ENCODE measurements at places on chromosomes 12 and 14.

DNA sequence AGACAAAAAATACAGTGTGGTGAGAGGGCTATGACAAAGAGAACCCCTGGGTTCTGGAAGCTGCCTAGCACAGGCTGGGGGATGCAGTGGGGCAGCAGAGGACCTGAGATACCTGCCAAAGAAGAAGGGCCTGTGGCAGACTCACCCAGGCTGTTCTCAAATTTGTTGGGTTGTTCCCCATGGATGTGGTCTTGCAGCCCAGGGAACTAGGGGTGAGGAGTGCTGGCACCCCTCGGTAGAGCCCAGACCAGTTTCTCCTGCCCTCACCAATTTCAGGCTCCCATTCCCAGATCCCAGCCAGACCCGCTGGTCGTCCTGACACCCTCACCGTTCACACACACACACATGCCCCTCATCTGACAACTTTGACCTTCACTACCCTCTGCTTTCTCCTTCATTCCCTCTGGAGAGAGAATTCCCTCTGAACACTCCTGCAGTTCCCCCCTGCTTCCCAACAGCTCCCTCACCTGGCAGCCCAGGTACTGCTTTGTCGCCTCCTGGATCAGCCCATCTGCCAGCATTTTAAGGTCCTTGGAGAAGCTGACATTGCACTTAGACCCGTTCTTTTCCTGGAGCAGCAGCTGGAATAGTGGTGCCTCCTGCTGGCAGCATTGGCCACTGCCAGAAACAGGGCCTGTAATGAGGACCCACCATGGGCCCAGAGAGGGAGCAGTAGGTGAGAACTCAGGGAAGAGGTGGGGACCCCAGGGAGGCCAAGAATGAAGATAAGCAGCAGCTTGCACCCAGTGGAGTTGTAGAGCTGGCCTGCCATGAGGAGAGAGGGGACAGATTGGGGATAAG lies 5.9 kb upstream of the GDF11 start:
- peak; percentile 65 for DNase-seq

DNA sequence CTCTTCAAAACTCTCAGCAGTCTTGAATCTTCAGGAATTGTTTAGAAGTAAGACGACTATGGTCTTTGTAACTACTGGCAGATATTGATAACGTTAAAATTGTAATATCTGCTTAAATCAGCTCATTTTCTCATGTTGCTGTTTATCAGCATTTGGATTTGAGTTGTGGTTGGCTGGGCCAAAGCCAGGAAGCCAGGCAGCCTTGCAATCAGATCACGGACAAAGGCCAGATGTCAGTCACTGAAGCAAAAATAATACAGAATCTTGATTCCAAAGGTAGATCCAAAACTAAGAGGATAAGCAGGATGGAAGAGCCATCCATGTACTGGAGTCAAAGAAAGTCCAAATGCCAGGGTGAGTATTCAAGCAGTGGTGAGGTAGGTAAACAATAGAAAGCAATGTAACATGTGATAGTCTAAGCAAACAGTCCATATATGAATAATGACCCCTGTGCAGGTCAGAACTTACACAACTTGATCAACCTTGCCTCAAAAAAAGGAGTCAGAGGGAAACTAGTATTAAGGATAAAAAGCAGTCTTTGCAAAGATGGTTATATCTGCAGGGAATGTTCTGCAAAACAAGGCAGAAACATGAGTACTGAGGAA lies 95.8 kb upstream of the RAP1B start:
- no peak for DNase-seq

- DNase-seq: peak; percentile 49
Measured at GRCh38 chr12:53231921-53232645, at the start of gene RARG. RARG (minus strand) TSS chr12:53232209; CDS start chr12:53227545, 4,664 bp downstream.

GRCh38 chr12:6205144-6205539 lies 4.9 kb downstream of the CD9 start:
- DNase-seq: no peak

GRCh38 chr12:21169878-21170472 lies 39.0 kb downstream of the SLCO1B1 start:
- peak; percentile 40 for DNase-seq

- DNase-seq: no peak
Measured at GRCh38 chr14:99808154-99808505, 14.9 kb downstream of the EML1 start.

DNA sequence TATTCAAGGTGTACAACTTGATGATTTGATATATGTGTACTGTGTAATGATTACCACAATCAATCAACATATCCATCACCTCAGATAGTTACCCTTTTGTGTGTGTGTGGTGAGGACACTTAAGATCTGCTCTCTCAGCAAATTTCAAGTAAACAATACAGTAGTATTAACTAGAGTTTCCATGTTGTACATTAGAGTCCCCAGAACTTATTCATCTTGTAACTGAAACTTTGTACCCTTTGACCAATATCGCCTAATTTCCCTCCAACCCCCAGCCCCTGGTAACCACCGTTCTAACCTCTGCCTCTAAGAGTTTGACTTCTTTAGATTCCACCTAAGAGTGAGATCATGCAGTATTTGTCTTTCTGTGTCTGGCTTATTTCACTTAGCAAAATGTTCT lies 12.1 kb downstream of the ADCK1 start:
- DNase-seq: no peak

GRCh38 chr12:104888892-104889291 lies 69.2 kb downstream of the SLC41A2 start:
- DNase-seq: no peak

DNA sequence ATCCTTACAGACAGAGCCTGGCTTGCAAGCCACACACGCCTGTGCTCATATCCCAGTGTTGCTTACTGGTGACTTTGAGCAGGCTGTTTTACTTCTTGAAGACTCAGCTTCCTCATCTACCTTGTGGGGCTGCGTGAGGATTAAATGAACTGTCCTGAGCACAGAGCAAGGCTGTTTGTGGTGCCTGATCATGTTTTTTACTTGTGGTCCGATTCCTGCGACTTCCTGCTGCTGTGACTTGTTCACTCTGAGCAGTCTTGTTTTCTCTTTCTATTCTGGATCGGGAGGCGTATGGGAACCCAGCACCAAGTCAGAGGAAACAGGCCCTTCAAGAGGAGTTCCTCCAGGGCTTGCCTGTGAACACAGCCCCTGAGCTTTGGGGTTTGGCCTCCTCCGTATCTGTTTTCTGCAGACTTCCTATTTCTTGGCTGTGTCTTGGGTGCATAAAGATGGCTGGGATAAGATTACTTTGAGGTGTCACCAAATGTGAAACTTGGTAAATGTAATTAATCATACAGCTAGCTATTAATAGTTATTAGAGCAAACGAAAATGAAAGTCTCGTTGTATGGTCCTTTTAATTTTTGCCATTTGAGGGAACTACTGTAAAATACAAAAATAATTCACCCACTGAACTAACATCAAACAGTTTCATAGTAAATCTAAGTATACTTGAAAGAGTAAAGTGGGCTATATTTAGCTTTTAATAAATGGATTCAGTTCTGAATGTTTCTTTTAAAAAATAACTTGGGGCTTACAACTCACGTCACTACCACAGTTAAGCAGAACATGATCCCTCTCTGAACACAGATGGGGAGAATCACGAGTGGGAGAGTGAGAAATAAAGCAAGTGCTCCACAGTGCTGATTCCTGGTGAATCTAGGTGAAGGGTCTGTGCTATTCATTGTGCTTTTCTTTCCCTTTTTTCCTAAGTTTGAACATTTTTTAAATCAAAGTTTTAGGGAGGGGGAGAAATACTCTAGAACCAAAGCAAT lies 251.5 kb downstream of the FOXN3 start:
- no peak for DNase-seq

DNA sequence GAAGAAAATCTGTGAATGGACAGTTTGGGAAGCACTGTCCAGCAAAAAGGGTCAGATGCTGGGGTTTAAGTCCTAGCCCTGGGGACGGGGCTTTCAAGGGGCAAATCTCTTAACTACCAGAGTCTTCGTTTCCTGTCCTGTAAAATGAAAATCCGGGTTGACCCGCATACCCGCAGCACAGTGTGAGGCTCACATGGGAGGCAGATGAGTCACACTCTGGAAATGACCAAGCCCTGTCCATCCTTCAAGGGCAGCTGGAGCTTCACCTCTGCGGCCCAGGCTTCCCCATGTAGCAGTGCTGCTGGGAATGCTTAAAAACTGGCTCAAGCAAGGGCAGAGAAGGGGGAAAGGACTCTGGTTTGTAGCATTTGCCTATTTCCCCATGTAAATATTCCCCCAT lies 19.0 kb downstream of the FAM181A start:
- no peak for DNase-seq

DNA sequence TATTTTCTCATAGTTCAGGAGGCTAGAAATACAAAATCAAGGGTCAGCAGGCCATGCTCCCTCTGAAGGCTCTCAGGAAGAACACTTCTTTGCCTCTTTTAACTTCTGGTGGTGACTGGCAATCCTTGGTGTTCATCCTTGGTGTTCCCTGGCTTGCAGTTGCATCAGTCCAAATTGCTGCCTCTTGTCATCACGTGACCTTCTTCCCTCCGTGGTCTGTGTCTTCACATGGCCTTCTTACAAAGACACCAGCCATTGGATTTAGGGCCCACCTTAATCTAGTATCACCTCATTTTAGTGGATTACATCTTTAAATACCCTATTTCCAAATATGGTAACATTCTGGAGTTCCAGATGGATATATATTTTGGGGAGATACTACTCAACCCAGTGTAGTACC lies 7.5 kb upstream of the LRRC9 start:
- no peak for DNase-seq

DNA sequence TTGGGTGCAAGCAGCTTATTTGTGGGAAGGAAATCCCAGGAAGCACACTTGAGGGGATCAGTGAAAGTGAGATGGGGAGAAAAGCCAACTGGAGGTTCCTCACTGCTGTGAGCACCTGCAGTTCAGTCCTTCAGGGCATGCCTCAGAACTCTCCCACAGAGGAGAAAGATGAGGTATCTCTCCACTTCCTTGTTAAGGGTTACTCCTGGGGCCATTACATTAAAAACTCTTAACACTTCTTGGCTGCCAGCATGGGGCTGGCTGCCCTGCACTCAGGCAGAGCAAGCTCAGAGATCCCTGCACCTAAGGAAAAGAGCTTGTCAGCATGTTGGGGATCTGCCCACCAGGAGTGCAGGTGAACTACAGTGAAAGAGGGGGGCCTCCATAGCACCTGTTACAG lies 28.8 kb downstream of the FERMT2 start:
- DNase-seq: no peak

DNA sequence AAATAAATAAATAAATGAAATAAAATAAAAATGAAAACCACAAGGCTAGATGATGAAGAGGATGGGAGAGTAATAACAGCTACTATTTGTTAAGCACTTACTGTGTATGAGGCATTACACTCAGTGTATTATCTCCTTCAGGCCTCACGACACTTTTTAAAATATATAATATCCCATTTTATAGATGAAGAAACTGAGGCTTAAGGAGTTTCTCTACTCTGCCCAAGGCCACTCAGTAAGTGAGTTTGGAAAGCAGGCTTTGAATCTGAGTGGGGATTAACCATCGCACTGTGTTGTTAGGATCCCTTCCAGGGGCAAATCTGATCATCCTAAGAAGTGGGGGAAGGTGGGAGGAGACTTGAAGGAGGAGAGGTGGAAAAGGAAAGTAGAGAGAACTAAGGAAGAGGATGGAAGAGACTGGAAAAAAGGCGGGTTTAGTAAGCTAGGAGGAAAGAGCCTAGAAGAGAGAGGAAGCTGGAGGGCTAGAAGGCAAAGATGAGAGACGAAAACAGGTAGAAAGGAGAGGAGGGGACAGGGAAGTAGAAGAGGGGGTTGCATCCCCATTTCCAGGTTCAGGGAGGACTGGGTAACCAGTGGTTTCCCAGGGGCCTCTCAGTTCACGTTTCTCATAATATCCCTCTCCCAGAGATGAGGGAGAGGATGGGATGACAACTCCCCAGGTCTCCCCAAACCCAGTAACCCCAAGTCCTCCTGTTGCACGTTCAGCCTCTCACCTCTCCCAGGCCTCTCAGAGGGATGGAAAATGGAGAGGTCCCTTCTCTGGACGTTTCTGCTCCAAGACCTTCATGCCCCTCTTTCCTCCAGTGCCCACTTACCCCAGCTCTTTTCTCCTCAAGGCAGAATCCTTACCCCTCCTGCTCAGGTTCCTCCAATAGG lies 1.7 kb downstream of the STAT6 start:
- DNase-seq: no peak

DNA sequence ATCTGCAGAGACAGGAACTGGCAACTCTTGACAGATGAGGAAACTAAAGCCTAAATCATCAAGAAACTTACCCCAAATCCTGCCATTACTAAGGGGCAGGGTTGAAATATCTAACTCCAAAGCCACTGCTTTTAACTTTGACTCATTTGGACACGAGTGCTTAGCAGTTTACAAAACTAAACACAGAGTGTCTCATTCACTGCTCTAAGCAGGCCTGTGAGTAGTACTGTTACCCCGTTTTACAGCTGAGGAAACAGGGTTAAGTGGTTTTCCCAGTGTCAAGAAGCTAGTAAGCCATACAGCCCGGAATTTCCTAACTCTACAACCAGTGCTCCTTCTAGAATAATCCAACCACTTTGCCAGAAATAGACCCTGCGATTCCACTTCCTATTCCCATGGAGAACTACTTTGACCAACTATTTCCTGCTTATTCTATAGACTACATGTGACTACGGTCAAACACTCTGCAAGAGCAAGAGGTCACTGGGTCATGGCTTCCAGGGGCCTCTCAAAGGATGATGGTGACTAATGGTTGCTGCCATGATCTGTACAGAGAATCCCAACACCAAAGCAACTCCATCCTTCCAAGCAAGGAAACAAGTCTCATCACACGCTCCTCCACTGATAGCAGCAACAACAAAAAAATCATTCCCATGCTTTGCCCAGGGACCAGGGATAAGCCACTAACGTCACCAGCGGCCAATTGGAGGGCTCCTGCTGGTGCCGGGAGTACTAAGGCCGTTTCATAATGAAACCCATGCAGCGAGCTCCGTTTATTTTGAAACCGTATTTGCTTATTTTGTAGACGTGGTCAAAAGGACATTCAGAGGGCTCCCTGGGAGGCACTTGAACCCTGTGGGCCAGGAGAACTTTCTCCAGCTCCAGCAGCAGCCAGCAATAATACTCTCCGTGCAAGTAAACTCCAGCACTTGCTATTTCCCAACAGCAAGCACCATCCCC lies 56.3 kb downstream of the NUAK1 start:
- DNase-seq: no peak

DNA sequence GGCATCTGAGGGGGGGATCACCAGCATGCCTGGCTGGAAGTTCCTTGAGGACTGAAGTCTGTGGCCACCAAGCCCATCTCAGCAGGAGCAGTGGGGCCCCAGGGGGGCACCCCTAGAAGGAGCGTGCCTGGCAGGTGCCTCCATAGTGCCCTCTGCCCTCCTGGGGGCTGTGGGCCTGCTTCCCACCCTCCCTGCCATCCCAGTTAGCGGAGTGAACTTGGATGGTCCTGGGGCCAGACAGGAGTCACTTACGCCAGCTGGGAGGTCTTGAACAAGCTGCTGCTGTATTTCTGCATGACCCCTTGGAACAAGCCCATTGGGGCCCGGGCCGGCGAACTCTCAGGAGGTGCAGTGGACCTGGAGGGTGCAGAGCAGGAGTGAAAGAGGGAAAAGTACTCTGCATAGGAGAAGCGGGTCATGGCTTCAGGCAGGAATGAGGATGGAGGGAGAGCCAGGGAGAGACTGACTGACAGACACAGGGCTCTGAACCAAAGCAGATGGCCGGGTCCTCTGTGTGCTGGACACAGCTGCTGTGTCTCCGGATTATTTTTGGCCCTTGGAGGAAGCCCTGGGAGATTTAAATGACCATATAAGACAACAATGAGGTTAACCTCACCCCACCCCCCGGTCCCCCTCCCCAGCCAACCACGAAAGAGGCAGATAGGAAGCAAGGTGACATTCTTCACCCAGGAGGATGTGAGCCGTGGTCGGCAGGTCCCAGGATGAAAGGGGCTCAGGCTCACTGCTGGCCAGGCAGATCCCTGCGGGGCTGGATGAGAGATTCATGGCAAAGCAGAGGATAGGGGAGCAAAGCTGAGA lies 19.6 kb downstream of the ASB2 start:
- no peak for DNase-seq
